ENCODE measurements at places on chromosomes 4 and X.

GRCh38 chr4:40040908-40041307, 15.7 kb upstream of the N4BP2 start:
- no peak for DNase-seq

DNA sequence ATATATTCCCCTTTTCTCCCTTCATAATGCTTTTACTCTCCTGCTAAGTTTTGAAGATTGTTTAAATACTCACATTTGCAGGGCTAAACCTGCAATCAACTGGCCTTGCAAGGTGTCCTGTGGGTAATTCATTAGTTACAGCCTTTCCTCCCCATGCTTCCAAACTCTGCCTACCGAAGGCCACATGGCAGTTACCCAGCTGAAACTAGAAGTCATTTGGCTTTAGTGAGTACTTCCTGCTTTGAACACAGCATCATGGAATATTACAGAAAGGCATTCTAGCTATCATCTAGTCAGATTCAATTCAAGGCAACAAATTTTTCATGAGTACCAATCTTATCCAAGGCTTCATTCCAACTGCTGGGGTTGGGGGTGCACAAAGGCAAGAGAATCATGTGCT, 55.6 kb downstream of the SRPX start:
- no peak for DNase-seq

GRCh38 chr4:46839128-46839527, 69.9 kb downstream of the COX7B2 start:
- no peak for DNase-seq

GRCh38 chrX:75038925-75039324, 113.7 kb upstream of the NEXMIF start:
- no peak for DNase-seq

- no peak for DNase-seq
These were observed 283.8 kb downstream of the IQCM start for GRCh38 chr4:149531861-149532260.

- DNase-seq, result no peak
These were observed 251.5 kb downstream of the GPM6A start for GRCh38 chr4:175560604-175561003.

GRCh38 chrX:1581132-1581531, 10.3 kb upstream of the AKAP17A start:
- DNase-seq, result peak; percentile 60

DNA sequence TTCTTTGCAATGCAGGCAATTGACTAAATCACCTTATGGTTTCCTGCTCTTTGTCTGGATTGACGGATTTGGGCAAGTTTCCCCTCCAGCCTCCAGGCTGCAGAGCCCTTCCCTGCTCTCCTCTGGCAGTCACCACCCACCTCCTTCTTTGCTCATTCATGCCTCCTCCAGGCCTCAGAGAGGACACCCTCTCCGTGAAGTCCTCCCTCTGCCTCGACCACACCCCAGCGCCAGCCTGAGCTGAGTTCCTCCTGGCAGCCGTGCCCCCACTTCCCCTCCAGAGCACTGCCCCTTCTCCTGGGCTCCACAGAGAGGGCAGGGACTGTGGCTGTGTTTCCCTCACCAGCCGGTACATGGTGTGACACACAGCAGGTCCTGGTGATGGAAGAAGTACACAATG, 53.7 kb downstream of the DCTD start:
- DNase-seq, result no peak
